ENCODE measurements at places on chromosomes 7 and 10.

DNA sequence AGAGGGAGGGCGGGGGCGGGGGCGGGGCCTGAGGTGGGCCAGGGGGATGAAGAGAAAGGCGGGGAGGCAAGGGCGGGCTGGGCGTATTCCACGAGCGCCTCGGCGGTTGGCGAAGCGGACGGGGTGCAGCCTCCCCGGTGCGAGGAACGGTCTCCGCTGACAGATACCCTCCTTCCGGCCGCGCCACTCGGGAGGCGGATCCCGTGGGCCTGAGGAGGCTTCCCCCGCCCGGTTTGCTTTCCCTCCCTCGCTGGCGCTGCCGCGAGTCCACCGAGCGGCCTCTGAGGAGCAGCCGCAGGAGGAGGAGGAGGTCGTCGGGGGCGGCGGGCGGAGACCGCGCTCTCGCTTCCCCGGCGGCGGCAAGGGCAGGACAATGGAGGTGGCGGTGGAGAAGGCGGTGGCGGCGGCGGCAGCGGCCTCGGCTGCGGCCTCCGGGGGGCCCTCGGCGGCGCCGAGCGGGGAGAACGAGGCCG lies at the start of gene TRIM24:
Gene TRIM24, plus strand, starts transcription at position 84 of the 473 bp plus-strand sequence. Its CDS starts 290 bp downstream, at position 374.
- no peak for DNase-seq

GRCh38 chr7:149783386-149784250 lies 10.2 kb upstream of the ZNF467 start:
- DNase-seq: no peak

GRCh38 chr10:15365692-15366091 lies 5.4 kb downstream of the FAM171A1 start:
- DNase-seq: no peak

GRCh38 chr7:151245360-151246101 lies 3.0 kb downstream of the SMARCD3 start:
- peak; percentile 64 for DNase-seq

GRCh38 chr10:21807180-21807579 lies 196.3 kb downstream of the DNAJC1 start:
- DNase-seq: peak; percentile 60

GRCh38 chr10:45581216-45581549 lies 91.4 kb downstream of the ZFAND4 start:
- no peak for DNase-seq

GRCh38 chr7:148515237-148515636 lies 75.3 kb upstream of the C7orf33 start:
- DNase-seq: no peak

DNA sequence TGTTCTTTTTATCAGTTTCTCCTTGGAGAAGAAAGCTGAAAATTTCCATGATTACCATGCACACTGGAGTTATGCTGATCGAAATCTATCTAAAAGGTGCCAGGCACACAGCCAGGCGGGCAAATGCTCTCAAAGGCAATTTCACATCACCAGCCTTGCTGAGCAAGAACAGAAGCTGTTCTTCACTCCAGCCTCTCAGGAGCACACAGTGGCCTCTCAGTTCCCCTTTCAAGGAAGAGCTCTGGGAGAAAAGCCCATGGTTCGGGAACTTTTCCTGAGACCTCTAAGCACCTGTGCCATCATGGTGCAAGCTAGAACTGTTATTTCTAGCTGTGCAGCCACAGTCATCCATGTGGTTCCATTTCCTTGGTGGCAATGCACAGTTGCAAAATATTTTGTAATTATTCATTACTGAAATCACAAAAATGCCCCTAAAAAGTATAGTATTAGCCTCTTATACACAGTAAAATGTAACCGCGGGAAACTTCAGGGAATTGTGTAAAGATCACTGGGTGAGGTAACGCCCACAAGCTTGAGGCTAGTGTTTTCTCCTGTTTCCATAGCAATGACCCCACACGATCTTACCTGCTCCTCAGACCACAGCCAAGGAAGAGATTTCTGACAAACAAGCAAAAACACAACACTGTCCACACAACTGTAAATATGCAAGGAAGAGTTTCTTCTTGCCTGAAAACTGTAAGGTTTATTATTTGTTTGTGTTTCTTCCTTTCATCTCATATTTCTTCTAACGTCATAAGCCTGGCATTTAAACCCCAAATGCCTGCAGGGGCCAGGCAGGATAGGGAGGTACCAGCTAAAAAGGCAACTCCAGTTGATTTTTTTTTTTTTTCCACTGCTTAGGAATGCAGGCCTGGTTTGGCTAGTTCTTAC lies 121.2 kb downstream of the FAM107B start:
- DNase-seq: peak; percentile 52

- DNase-seq: no peak
Measured at GRCh38 chr10:27716521-27716920, 29.1 kb downstream of the MKX start.

DNA sequence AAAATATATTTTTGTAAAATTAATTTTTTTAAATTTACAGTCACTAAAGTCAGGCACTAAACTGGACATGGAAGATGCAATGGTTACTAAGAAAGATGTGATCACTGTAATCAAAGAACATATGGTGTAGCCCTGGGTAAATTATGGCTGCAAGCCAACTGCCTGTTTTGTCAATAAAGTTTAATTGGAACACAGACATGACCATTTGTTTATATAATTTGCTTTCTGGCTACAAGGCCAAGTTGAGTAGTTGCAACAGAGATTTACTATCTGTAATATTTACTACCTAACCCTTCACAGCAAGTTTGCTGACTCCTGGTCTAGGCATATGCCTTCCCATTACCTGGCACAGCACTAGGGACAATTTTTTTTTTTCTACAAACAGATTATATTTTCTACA lies 448.9 kb downstream of the ADRA2A start:
- no peak for DNase-seq

GRCh38 chr7:67637023-67637358 lies 640.4 kb downstream of the TYW1 start:
- DNase-seq: peak; percentile 43

- no peak for DNase-seq
Measured at GRCh38 chr7:157357129-157358040, 20.6 kb downstream of the DNAJB6 start.

All from H9 (cell line).